Esophagus mucosa (tissue), 1 donor: ENCODE measurements at places on chromosomes 1 and 21. TPM values are rescaled to one million over a fixed set of nuclear protein-coding genes. Genes with fewer than 3 reads are reported as not detected.

The TRIM67 gene
- total RNA-seq, result not detected

The DAB1 gene
- 0.04 TPM for total RNA-seq

The PRKAA2 gene
- total RNA-seq, result 0.44 TPM

The NUP210L gene
- 0.04 TPM for total RNA-seq

The KANK4 gene
- total RNA-seq, result not detected

The MX2 gene
- 4.2 TPM for total RNA-seq

The TTC39A gene
- 32.6 TPM for total RNA-seq

The HPDL gene
- 1.6 TPM for total RNA-seq

The RCAN3 gene
- 21.5 TPM for total RNA-seq

The KCNQ4 gene
- 0.24 TPM for total RNA-seq
